ENCODE measurements at places on chromosomes 12 and 14. TPM values are rescaled to one million over a fixed set of nuclear protein-coding genes. Genes with fewer than 3 reads are reported as not detected.

DNA sequence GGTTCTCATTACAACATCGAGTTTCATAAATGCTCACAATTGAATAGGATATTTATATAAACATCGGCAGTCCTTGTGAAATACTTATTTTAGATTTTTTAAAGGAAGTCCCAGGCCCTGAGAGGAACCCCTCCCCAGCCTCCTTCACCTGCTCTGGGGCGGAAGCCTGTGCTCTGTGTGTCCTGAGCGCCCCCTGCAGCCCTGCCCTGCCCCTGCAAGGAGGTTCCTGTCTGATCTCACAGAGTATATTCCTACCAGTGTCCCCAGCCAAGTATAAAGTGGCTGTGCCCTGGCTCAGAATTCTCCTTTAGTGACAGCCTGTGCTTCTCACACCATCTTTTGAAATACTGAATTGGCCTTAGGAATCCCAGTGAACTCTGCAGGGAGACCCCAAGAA, 659.5 kb downstream of the TMEM121 start:
- no peak for DNase-seq

DNA sequence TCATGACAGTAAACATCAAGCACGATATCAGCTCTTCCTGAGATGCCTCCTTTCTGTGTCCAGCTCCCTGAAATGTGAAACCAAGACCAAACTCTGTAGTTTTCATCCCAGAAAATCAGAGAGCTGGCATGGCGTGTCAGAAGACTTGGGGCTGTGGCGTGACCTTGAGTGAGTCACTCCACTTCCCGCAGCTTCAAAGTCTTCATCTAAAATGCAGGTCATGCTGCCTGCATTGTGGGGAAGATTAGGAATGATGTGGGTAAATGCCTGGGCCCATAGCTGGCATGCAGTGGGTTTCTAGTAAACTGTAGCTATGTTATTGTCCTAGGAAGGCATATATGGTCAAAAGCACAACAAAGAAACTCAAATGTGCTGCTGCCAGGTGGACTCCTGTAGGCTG, 28.8 kb downstream of the OAS2 start:
- peak; percentile 98 for DNase-seq

The MRPS35 gene
- 97.6 TPM for total RNA-seq

DNA sequence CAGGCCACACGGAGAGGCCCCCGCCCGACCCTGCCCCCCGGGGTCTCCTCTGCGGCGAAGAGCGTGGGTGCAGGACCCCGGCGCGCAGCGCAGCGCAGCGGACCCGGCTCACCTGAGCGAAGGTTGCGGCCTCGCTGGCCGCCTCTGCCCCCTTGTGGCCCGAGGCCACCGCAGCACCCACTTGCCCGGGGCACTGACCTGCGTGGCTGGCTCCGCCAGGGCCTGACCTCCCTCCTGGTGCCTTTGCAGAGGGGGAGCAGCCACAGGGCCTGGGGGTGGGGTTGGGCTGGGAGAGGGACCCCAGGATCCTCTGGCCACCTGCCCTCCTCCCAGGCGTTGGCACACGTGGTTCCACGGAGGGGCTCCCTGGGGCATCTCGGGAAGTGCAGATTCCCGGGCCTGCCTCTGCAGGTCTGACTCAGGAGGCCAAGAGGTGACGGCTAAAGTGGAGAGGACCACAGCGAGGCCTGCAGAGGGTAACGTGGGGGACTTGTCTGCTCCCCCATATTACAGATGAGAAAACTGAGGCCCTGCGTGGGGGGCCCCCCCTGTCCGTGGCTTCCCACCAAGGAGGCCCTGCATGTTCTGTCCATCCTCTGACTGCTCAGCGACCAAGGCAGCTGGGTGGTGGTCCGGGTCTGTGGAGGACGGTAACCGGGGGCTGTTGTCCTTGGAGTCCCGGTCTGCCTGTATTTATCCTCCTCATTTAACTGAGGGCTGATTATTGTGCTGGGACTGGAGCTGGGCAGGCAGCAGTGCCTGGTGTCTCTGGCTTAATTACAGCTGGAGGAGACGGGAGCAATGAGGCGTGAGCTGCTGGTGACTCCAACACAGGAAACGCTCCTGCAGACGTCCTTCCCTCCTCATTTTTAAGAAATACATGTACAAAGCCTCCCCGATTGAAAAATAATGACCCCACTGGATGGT, 67.9 kb upstream of the BEGAIN start:
- peak; percentile 43 for DNase-seq

The GPR132 gene
- not detected for total RNA-seq

- DNase-seq, result peak; percentile 64
These were observed 613 bp downstream of the ARHGEF40 start for GRCh38 chr14:21070610-21071224.

The CLEC2D gene
- 3.5 TPM for total RNA-seq
